ENCODE measurements at places on chromosomes 6 and 20.

DNA sequence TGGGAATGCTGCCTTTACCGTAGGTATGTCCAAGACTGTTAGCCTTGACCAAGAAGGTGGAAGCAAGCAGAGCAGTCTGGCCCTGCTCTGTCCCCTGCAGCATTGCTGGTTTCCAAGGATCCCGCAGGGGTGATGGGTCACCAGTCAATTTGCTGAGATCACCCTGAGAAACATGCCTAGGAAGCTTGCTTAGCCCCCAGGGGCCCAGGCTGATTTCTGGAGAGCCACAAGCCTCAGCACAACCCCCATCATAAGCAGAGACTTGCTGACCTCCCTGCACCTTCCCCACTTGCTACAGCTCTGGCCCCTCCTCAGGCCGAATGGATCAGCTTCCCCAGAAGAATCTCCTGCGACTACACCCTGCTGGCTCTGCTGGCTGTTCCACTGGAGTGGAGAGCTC lies 21.5 kb downstream of the ARHGAP40 start:
- DNase-seq = no peak

GRCh38 chr6:149271348-149272340 lies 45.9 kb upstream of the TAB2 start:
- peak; percentile 50 for DNase-seq

DNA sequence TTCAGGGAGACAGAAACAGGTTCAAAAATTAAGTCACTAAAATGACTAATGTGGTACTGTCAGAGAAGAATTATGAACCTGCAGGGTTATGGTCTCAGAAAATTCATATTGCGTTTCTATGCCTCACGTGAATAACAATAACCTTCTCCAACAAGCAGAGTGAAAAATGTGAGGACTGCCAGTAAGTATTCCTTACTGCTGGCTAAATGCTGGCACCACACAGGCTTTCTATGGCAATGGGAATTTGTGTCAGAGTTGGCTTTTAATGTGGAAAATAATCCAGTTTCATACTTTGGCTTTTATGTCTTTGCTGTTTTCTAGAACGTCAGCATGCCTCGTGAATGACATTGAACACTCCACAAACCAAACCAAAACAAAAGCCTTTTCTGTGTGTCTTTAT lies 656.0 kb downstream of the KIF16B start:
- no peak for DNase-seq

- no peak for DNase-seq
Measured at GRCh38 chr6:133645966-133646740, 242.8 kb upstream of the TCF21 start.

- no peak for DNase-seq
Measured at GRCh38 chr6:105568751-105569150, 165.9 kb upstream of the PREP start.

DNA sequence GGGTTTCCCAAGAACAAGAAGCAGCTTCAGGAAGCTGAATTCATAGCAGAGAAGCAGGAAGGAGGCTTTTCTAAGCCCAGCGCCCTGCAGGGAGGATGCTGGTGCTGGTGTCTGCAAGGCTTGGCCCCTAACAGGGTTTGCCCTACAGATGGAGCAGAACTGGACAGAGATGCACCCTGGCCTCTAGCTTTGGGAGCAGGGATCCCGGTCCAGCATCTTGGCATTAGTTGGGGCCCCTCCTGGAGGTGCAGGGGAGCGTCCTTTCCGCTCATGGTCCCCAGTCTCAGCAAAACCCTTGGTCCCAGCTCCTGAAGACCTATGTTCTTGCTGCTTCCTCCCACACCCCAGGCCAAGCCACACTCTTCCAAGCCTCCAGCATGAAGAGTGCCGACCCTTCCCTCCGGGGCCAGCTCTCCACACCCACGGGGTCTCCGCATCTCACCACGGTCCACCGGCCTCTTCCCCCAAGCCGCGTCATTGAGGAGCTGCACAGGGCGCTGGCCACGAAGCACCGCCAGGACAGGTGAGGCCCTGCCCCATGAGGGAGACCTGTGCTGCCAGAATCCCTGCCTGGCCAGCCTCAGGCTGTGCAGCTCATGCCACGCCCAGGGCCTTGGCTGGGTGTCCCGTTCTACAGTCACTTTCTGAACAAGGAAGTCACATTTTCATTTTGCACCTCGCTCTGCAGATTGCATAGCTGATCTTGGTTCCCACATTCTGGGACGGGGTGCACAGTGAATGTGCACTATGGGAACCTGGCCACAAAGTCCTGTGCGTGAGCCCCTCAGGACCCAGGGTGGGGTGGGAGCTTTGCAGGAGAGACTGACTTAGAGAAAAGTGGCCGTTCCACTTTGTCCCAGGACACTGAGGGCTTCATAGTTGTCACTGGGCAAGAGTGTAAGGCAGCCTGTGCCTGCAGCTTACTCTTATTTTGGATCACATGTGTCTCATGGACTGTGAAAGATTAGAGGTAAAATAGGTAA lies 160.2 kb downstream of the SYCP2 start:
- DNase-seq = no peak

GRCh38 chr6:13407709-13408695 lies 79.4 kb downstream of the GFOD1 start:
- no peak for DNase-seq

- no peak for DNase-seq
Measured at GRCh38 chr6:108897371-108897770, 49.1 kb downstream of the ARMC2 start.

- no peak for DNase-seq
Measured at GRCh38 chr6:835476-836160, 142.7 kb upstream of the EXOC2 start.

GRCh38 chr6:98539741-98540140 lies 294.6 kb upstream of the POU3F2 start:
- no peak for DNase-seq

GRCh38 chr6:19551611-19552010 lies 285.6 kb upstream of the ID4 start:
- DNase-seq = no peak

DNA sequence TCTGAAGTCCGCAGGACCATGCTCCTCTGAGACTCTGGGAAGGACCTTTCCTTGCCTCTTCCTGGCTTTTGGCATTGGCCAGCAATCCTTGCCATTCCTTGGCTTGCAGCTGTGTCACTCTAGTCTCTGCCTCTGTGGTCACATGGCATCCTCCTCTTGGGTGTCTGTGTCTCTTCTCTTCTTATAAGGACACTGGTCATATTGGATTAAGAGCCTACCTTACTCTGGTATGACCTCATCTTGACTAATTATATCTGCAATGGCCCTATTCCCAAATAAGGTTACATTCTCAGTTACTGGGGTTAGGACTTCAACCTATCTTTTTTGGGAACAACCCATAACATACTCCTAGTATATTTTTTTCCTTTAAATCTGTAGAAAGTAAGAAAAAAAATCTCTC lies 49.9 kb upstream of the GTSF1L start:
- no peak for DNase-seq

All from stimulated activated CD8-positive, alpha-beta memory T cell treated with anti-CD3 and anti-CD28 coated beads, Interleukin-2, amount 100 ng/mL, for 1 hour (primary cell).